ENCODE measurements at places on chromosomes 1 and 21. TPM values are rescaled to one million over a fixed set of nuclear protein-coding genes. Genes with fewer than 3 reads are reported as not detected.

DNA sequence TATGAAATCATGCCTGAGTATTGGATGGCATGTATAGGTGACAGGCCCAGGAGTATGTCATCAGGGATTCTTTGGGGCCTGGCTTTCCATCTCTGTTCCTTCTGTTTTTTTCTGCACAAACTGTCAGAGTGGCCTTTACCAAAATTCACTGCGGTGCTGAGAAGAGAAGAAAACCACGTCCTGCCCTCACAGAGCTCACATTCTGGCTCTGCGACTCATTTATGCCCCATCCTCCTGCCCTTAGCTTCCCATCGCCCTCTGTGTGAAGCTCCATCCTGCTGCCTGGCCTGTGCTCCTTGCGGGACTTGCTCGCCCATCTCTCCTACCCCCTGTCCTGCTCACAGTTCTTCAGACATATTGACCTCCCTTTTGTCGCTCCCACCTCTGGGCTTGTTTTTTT lies 73.4 kb downstream of the HUNK start:
- no peak for DNase-seq

GRCh38 chr1:44672254-44672955 lies 1.9 kb downstream of the TMEM53 start:
- DNase-seq = no peak

DNA sequence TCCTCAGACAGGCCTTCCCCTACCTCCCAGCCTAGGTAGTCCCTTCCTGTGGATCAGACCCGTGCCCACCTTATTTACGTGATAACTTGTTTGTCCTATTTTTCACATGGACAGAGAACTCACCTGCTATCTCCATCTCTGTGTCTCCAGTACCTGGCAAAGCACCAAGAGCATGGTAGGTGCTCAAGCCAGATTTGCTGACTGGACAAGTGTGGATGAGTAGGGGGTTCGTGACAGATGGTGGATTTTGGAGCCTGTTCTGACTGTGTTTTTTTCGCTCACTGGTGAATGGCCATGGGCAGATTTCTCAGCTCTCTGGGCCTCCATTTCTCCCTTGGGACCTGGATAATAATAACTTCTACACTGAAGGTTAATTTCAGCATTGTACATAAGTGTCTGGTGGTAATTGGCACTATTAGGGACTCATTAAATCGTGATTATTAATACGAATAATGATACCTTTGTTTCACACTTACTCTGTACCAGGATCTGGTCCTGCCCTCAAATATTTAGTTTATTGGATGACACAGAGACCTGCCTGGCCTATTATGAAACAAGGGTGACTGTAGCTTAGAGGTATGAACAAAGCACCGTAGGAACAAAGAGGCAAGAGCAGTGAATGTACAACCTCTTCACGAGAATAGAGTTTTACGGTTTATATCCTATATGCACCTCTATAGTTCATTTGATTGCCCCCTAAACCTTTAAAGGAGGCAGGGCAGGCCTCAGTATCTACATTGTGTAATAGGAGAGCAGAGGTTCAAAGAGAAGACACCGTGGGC lies 24.5 kb upstream of the SLC26A9 start:
- DNase-seq = no peak

DNA sequence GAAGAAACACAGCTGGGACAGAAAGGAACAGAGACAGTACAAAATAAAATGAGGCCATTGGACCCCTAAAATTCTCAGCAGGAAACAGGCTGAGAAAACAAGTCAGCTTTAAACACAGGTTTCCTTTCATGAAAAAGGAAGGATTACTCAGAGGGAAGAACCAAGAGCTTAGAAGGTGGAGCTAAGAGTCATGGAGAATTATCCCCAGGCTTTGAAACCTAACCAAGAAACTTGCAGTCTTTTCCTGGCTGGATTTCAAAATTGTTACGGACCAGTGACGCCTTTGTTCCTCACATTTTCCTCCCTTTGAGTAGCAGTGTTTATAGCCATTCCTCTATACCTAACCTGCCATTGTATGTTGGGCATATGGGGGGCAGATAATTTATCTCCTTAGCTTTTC lies 8.8 kb downstream of the HMGB4 start:
- no peak for DNase-seq

DNA sequence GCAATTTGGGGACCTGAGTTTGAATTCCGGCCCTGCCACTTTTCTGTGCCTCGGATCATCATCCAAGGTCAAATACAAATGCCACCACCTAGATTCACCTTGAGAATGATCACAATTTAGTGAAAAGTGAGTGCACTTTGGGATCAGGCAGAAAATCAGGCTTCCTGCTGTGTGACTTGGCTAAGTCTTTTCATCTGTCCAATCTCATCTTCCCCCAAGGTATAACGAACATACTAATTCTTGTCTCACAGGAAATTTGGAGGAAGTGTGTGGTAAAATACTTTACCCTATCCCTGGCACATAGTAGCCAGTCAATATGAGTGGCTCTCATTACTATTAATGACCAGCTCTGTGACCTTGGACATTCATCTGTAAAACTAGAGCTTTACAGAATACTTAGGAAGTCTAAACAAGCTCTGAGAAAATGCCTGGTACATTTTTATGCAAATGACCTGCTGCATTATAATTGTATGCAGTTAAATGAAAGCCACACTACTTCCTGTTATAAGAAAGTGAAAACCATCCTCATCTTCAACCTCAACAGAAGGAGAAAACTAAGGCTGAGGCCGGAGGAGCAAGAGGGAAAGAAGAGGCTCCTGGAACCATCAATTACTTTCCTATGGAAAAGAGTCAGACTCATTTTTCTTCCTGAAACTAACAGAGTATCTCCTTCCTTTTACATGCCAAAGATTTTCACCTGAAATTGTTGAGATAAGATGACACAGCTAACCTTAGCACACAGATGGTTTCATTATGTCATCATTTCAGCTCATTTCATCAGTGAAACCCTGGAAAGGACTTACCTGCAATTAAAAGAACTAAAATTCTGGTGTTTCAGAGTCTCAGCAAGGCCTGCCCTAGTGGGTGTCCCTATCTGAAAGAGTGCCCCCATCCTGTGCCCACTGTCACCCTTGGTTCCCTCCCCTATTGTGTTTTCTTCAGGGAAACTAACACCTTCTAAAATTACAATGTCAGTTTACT lies 32.6 kb upstream of the RGS8 start:
- no peak for DNase-seq

The OR14K1 gene
- not detected for total RNA-seq

The RGSL1 gene
- not detected for total RNA-seq
